ENCODE measurements at places on chromosomes 3 and 15.
A peak's percentile ranks its signal among the peaks of the same experiment; 100 is the strongest.

GRCh38 chr15:98390946-98391530 lies 257.3 kb upstream of the IGF1R start:
- DNase-seq: no peak

- peak; percentile 18 for DNase-seq
Observed at GRCh38 chr3:155791190-155791589, 14.9 kb downstream of the C3orf33 start.

- DNase-seq: peak; percentile 84
Observed at GRCh38 chr3:71069797-71070196, 513.7 kb downstream of the FOXP1 start.

DNA sequence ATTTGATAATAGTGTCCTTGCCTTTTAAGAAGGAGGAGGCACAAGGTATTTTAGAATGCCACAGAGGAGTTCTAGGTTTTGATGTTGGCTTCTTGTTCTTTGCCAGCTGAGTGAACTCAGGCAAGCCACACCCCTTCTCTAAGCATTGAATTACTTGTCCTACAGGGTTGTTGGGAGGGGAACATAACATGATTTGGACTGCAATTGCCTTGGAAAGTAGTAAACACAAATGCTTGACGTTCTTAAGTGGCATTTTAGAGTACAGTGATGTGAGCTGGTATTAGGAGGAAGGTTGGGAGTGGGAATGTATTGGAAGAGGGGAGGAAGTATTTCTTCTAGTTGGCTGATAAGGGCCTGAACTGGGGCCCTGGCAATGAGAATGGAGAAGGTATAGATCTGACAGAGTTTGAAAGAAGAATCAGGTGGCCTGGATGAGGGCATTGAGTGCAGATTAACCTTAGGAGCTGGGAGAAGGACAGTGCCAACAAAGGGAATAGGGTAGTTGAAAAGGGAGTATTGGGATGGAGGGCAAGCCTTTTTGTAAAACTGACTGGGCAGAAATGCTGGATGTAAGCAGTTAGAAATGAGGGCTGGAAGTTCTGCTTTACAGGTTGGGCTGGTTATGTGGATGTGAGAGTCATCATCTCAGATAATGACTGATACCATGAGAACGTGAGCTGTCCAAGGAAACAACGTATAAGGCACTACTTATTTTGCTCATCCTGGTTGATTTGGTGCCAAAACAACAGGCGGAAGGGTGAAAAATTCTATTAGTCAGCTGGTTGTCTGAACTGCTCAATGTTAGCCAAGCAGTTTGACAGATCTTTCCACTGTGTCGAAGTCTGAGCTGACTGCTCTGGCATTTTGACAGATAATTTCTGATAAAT lies 16.7 kb downstream of the KAT2B start:
- DNase-seq: peak; percentile 64

- DNase-seq: no peak
Observed at GRCh38 chr3:94150113-94150512, 87.3 kb downstream of the NSUN3 start.

DNA sequence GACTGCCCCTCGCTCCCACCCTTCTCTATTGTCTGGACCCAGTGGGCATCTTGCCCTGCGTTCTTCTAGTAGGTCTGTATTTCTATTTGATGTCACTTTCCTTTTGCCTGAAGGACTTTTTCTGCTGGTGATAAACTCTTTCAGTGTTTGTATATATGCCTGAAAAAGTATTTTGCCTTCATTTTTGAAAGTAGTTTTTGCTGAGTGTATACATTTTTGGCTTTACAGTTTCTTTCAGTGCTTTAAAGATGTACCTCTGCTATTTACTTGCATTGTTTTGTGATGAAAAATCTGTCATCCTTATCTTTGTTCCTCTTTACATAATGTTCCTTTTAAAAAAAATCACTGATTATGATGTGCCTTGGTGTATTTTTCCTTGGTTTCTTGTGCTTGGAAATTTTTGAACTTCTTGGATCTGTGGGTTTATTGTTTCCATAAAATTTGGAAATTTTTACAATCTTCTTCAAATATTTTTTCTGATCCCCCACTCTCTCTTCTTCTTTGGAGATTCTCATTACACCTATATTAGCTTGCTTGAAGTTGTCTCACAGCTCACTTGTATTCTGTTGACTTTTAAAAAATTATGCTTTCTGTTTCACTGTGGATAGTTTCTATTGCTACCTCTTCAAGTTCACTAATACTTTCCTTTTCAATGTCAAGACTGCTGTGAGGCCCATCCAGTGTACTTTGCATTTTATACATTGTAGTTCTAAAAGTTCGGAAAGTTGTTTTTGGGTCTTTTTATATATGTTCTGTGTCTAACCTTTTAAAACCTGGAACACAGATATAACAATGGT lies 67.8 kb downstream of the RGMA start:
- no peak for DNase-seq

GRCh38 chr3:55243678-55244077 lies 243.4 kb downstream of the WNT5A start:
- no peak for DNase-seq

GRCh38 chr3:194598771-194599557 lies 34.3 kb downstream of the TMEM44 start:
- DNase-seq: no peak

All from activated CD4-positive, alpha-beta memory T cell treated with anti-CD3 and anti-CD28 coated beads for 36 hours (primary cell).